ENCODE measurements at places on chromosomes 1 and 21. TPM values are rescaled to one million over a fixed set of nuclear protein-coding genes. Genes with fewer than 3 reads are reported as not detected.

GRCh38 chr1:1306070-1306660 lies 1.6 kb downstream of the ACAP3 start:
- no peak for DNase-seq

DNA sequence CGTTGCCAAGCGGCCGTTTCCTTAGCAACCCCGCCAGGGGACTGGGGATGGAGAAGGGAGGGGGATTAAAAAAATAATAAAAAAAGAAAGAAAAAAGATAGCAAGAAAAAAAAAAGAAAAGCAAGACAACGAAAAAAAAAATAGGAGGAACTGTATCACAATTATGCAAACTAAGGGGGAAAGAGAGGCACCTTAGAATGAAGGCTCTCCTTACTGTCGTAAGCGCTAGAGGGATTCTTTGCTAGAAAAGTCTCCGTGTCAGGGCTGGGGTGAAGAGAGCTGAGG lies 625 bp upstream of the NEGR1 start:
- DNase-seq, result no peak

- DNase-seq, result no peak
Measured at GRCh38 chr1:226734611-226735153, 4.4 kb downstream of the ITPKB start.

GRCh38 chr21:17295997-17296396 lies 216.8 kb upstream of the CXADR start:
- DNase-seq, result no peak

- no peak for DNase-seq
Measured at GRCh38 chr1:98179151-98179773, 258.4 kb upstream of the DPYD start.

DNA sequence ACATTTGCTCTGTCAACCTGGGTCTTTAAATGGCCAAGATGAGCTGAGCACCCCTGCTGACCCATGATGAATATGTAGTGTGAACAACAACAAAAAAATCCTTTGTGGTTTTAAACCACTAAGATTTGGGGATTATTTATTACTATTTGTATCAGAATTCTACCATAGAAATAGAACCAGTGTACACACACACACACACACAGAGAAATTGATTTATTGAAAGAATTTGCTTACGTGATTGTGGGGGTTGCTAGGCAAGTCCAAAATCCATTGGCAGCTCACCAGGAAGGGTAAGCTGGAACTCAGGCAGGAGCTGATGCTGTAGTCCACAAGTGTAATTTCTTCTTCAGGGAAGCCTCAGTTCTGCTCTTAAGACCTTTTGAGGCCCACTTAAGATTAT lies 82.5 kb upstream of the MAP1LC3C start:
- no peak for DNase-seq

DNA sequence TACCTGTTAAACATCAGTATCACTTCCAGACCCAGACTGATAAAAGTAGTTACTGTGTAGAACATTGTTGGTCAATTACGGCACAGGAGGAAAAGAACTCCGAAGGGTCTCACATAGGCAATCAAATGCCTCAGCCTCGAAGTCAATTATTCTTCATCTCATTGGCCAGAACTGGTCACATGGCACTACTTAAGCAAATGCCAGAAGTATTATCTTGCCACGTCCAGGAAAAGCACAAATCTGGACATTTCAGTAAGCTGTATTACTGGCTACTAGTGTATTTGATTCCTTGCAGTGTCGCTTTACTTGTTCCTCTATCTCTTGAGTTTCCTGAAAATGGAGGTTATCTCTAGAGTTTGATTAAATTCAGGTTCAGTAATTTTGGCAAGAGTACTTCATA lies 24.4 kb downstream of the DIO1 start:
- no peak for DNase-seq

DNA sequence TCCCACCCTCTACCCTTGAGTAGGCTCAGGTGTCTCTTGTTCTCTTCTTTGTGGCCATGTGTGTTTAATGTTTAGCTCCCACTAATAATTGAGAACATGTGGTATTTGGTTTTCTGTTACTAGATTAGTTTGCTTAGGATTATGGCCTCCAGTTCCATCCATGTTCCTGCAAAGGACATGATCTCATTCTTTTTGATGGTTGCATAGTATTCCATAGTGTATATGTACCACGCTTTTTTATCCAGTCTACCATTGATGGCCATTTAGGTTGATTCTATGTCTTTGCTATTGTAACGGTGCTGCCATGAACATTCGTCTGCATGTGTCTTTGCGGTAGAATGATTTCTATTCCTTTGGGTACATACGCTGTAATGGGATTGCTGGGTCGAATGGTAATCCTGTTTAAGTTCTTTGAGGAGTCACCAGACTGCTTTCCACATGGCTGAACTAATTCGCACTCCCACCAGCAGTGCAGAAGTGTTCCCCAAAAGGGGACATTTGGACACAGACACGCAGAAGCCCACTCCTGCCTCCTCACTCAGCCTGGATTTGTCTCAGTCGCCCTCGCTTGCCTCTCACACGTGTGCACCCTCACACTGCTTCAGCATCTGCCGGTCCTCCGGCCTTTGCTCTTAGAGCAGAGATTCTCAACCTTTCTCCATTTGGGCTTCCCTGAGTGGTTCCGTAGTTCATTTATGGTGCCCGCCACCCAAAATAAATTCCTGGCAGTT lies 3.7 kb downstream of the MX2 start:
- no peak for DNase-seq

- no peak for DNase-seq
Measured at GRCh38 chr1:181173761-181174447, 85.4 kb downstream of the IER5 start.

- DNase-seq, result no peak
Measured at GRCh38 chr1:118142546-118142945, 42.5 kb downstream of the SPAG17 start.

DNA sequence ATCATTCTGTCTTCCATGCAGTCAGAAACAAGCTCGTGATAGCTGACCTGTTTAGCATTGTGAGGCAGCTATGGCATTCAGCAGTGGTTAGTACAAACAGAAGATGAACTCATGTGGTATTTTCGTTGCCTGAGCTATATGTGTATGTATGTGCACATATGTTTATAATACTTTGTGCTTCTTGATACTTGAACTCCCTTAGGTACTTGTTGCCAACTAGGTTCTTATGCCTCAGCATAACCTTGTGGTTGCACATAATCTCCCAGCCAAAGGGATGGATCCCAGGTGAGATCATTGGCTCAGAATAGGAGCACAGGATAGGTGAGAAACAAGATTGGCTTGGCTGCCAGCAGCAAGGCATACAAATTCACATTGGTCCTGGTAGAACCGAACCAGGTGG lies 86.1 kb downstream of the VPS26C start:
- DNase-seq, result no peak

DNA sequence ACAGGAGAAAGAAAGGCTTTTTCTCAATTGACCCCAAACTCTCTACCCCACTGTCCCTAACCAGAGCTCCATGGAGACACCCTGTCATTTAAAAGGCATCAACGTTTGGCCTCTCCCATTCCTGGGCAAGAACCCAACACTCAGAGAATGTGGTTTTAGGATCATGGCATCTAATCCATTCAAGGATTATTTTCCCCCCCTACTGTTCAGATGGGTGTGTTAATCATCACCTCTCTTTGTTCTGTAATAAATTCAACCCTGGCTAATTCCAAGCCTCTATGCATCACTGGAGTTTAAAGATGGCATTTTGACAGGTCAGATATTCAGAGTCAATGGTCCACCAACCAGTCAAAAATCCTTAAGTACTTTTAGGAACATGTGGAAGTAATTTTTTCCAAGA lies 42.7 kb downstream of the TBX15 start:
- no peak for DNase-seq

- no peak for DNase-seq
Measured at GRCh38 chr1:222048094-222048595, 306.3 kb upstream of the DUSP10 start.

DNA sequence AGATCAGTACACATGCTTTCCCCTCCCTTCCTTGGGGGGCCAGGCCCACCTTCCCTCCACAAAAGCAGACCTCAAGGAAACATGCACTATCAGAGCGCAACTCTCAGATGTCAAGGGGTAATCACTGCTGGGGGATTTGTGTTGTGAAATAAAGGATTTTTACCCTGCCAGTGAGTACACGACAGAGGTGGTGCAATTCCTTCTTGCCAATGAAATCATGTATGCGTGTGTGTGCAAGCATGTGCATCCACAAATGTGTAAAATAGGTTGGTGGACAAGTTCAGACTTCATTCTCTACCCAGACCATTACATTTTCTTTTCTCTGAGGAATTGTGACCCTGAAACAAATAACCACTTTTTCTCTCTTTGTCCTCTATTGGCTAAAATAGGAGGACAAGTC lies 9.8 kb upstream of the NOS1AP start:
- DNase-seq, result no peak

- DNase-seq, result peak; percentile 39
Measured at GRCh38 chr1:201450721-201451291, 18.2 kb downstream of the PHLDA3 start.

DNA sequence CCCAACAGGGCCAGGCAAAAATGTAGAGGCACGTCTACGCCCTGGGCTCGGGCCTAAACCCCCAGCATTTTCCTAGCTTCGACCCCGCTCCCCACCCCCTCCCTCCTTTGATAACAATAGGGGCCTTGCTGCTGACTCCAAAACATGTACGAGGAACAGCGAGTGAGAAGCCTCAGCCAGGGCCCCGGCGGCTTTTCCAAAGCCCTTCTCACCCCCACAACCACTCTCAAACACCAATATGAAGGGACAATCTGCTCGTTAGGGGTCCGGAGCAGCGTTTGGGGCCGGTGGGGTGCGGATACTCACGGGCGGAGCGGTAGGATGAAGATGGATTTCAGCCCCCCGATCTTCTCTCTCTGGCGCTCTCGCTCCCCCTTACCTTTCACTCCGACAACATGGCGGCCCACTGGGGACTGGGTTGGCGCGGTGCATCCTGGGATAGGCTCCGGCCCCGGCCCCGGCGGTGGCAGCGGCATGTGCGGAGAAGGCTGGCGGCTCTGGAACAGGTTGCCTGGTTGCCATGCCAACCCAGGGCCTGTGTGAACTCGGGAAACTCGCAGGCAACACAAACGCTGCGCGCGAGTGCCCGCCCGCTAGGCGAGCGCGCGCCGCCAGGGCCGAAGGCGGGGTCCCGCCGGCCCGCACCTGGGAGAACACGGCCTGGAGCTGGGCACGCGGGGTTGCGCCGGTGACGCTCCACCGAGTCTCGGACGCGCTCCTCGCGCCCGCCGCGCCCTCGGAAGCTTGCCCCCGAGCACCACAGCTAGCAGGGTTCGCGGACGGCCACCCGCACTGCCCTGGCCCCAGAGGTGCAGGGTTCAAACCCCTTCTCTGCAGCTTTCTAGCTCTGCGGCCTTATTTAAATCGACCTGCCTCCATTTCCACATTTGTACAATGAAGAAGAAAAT lies at the start of gene PUM1:
TSS of gene PUM1 (minus strand) at position 408 of the 908 bp plus-strand sequence. CDS start 6,151 bp downstream, outside the sequence.
- peak; percentile 99 for DNase-seq

- no peak for DNase-seq
Measured at GRCh38 chr21:36783612-36784374, 84.9 kb downstream of the SIM2 start.

DNA sequence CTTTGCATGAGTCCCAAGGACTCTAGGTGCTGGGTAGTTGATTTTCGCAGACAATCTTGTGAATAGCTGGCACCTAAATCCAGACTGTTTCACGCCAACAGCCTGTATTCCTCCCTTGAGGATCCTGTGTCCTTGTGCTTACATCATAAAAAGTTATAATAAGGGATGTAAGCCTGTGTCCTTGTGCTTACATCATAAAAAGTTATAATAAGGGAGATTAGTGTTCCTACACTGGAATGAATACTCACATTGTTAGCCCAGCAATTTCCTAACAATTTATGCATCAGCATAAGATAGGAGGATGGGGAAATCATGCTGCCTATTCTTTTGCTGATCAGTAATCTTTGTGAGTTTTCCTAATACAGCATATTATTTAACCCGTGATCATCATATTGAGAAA lies 4.0 kb upstream of the HSD3B2 start:
- no peak for DNase-seq

DNA sequence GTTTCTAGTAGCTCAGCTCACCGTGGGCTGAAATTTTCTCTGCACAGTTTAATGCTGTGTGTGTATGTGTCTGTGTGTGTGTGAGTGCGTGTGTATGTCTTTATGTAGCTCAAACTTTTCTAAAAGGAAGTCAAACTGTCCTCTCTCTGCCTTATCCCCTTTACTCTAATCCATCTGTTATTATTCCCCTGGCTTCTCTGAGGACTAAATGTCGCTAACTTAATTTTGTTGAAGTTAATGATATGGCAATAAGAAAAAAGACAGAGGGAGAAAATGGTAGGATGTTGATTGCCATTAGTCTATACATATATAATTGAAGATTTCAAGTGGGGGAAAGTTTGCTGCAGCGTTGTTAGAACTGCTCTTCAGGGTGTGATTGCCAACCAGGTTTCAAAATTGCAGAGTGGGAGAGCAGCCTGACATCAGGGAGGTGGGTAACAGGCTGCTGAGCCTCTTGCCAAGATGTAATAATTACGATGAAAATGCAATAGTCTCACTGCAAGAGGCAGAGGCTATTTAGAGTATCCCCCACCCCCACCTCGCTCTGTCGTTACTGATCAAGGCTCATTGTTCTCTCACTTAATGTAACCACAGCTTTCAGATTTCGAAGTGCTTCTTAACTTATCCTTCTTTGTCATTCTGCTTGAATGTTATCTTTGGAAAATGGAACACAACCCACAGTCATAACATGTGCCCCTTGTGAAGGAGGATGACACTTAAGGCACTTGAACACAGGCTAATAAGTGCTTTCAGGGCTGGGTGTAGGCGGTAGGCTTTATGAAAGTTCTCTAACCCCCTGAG lies 559.0 kb upstream of the PLXNA2 start:
- DNase-seq, result no peak

DNA sequence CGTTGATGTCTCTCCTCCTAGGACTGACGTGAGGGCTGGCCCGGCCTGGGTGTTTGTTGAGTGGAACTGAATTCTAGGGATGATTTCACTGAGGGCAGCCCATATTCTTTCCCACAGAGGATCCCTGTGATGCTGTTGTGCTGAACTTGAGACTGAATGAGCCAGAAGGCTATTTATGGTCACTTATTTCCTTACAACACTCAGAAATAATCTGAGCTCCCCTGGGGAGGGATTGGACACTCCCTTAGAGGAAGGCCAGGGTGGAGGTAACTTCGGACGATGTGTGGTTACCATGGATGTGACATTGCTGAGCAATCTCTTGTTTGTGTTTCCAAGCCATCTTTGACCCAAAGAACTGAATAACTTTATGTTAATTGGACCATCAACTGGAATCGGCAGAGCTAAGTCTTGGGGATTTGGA lies 5.1 kb upstream of the TMCO4 start:
- DNase-seq, result no peak

GRCh38 chr1:232813760-232814159 lies 8.5 kb downstream of the MAP10 start:
- DNase-seq, result no peak

GRCh38 chr1:54811066-54811465 lies 9.9 kb upstream of the TTC22 start:
- no peak for DNase-seq

The PPIAL4G gene
- total RNA-seq, result not detected

The OR2L2 gene
- 0.15 TPM for total RNA-seq

The EFNA3 gene
- 23.1 TPM for total RNA-seq

The IGSF3 gene
- 27.5 TPM for total RNA-seq

The GJA9 gene
- total RNA-seq, result 1.4 TPM

The SMCP gene
- total RNA-seq, result not detected

The LAMC2 gene
- 30.7 TPM for total RNA-seq

The ARHGEF10L gene
- total RNA-seq, result 151 TPM

The CFHR5 gene
- total RNA-seq, result not detected

The GUCA2B gene
- 86.9 TPM for total RNA-seq

The MMEL1 gene
- total RNA-seq, result 7.8 TPM

The ANGEL2 gene
- 24.4 TPM for total RNA-seq

The SPRR2A gene
- total RNA-seq, result not detected

The FABP3 gene
- 4.8 TPM for total RNA-seq

The ANKRD34A gene
- total RNA-seq, result 0.42 TPM

The AKNAD1 gene
- not detected for total RNA-seq

The AKR1A1 gene
- 186 TPM for total RNA-seq

The RHEX gene
- total RNA-seq, result 0.43 TPM
